IMR-90 (cell line): ENCODE measurements at places on chromosomes 12 and 14. TPM values are rescaled to one million over a fixed set of nuclear protein-coding genes. Genes with fewer than 3 reads are reported as not detected.

- H3K27ac ChIP-seq = no peak overlapping the region
- no peak overlapping the region for H3K4me3 ChIP-seq
- no peaks in the 10 kb centered on the region for H3K4me1 ChIP-seq
- no peaks in the 10 kb centered on the region for H3K36me3 ChIP-seq
- H3K27me3 ChIP-seq = peaks cover 66% of the 10 kb centered on the region
Measured at GRCh38 chr12:54134395-54134794, 54.4 kb downstream of the SMUG1 start.

SPIC gene
- not detected in 2 replicates for total RNA-seq

GRCh38 chr14:105899071-105899641, 372.8 kb downstream of the TMEM121 start:
- H3K27ac ChIP-seq = no peak overlapping the region
- no peaks in the 10 kb centered on the region for H3K4me1 ChIP-seq
- no peak for DNase-seq
- no peak overlapping the region for H3K4me3 ChIP-seq
- H3K36me3 ChIP-seq = no peaks in the 10 kb centered on the region
- no peaks in the 10 kb centered on the region for H3K27me3 ChIP-seq

- H3K27me3 ChIP-seq = no peaks in the 10 kb centered on the region
- no peaks in the 10 kb centered on the region for H3K36me3 ChIP-seq
- H3K27ac ChIP-seq = no peak overlapping the region
- no peak overlapping the region for H3K4me3 ChIP-seq
- H3K4me1 ChIP-seq = peaks cover 5% of the 10 kb centered on the region
Measured at GRCh38 chr12:65570451-65571130, 253.7 kb upstream of the HMGA2 start.

- no peaks in the 10 kb centered on the region for H3K27me3 ChIP-seq
- DNase-seq = peak; percentile 14
- no peak overlapping the region; the same call in 1 of the 2 replicates for H3K27ac ChIP-seq
- peaks cover 26% of the 10 kb centered on the region for H3K36me3 ChIP-seq
Measured at GRCh38 chr12:125111403-125111802, 46.2 kb downstream of the AACS start.

GRCh38 chr14:66398437-66398836, 87.7 kb upstream of the CCDC196 start:
- H3K27ac ChIP-seq = no peak overlapping the region
- DNase-seq = no peak
- no peaks in the 10 kb centered on the region for H3K27me3 ChIP-seq
- no peaks in the 10 kb centered on the region for H3K36me3 ChIP-seq

DNA sequence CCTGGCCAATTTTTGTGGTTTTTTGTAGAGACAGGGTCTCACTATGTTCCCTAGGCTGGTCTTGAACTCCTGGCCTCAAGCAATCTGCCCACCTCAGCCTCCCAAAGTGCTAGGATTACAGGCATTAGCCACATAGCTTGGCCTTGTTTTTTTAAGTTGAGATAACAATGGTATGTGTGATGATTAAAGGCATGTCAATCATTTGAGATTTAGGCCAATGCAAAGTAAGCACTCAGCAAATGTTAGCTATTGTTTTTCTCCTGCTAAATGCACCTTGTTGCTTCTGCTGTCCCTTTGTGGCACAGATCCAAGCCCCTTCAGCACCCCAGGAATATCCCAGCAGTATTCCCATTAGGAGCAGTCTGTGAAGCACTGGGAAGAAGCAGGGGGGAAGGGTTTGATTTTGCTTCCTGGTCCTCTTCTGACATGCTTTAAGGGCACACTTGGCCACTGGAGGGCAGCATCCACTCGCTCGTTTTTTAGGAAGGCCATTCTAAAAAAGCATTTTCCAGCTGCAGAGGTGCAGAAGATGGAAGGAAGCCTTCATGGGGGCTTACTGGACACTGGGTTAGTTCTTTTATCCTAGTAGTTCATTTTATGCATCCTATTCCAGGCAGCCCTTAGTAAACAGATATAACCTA, 70.2 kb upstream of the ZFP36L1 start:
- H3K27ac ChIP-seq = no peak overlapping the region
- H3K4me3 ChIP-seq = no peak overlapping the region
- no peaks in the 10 kb centered on the region for H3K4me1 ChIP-seq

LTB4R gene
- 0.18 and 0.28 TPM in 2 replicates for total RNA-seq

GRCh38 chr14:88386256-88386794, 868 bp downstream of the SPATA7 start:
- no peaks in the 10 kb centered on the region for H3K27me3 ChIP-seq
- no peak for DNase-seq
- peaks cover 1% of the 10 kb centered on the region for H3K36me3 ChIP-seq
- H3K4me1 ChIP-seq = no peaks in the 10 kb centered on the region; the same call in 1 of the 2 replicates

CFAP54 gene
- 0.18 and 0.28 TPM in 2 replicates for total RNA-seq

DNA sequence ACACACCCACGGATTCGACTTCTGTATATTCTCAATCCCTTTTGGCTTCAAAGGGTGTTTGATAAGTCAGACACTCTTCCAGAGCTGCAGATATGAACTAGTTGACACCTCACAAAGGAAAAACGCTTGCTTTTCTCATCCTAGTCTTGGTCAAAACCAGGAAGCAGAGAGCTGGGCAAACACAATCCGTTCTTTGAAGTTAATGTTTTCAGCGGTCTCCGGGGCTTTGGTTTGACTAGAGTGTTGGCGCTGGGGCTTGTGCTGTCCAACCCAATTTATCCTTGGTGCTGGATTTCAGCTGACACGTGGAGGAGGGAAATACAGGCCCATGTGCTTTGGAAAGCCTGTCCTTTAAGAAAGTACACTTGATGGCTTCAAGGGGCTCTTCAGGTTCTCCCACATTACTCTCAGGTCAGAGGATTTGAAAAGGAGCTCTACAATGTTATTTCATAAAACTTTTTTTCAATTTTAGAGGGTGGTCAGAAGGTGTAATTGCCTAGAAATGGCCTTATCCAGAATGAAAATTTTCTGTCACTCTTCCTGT, 985.8 kb downstream of the VRK1 start:
- no peaks in the 10 kb centered on the region for H3K36me3 ChIP-seq
- no peak for DNase-seq
- no peaks in the 10 kb centered on the region for H3K4me1 ChIP-seq
- no peak overlapping the region for H3K4me3 ChIP-seq

RPL10L gene
- total RNA-seq = not detected in 2 replicates

DNA sequence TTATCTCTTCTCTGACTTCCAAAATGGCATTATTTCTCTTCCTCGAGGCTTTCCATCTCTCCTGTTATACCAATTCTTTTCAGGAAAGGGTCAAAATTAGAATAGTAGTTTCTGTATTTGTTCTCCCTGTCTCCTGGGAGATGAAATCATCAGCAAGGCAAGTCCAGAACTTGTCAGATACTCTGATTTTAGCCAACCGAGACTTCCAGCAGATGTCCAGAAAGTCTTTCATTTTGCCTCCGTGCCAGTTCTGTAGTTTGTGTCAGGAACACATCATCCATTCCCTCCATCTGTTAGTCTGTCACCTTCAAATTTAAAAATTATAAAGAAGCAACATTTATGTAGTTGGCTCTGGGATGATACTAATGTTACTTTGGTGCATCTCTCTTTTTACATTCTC, 275.7 kb downstream of the CCDC59 start:
- no peak overlapping the region for H3K4me3 ChIP-seq
- H3K27ac ChIP-seq = no peak overlapping the region

GRCh38 chr14:67018720-67019119, 170.5 kb upstream of the GARIN2 start:
- H3K27me3 ChIP-seq = no peaks in the 10 kb centered on the region
- no peaks in the 10 kb centered on the region for H3K4me1 ChIP-seq
- H3K27ac ChIP-seq = no peak overlapping the region

ANKRD33 gene
- total RNA-seq = under 0.01 TPM in 1 of 2 replicates, not detected in the other

AQP2 gene
- total RNA-seq = not detected in 2 replicates

DHRS4L2 gene
- total RNA-seq = 11.1 and 12.5 TPM in 2 replicates

ADAM21 gene
- 0.28 and 0.36 TPM in 2 replicates for total RNA-seq

SCAF11 gene
- total RNA-seq = 70.4 and 90.3 TPM in 2 replicates

- no peak overlapping the region for H3K4me3 ChIP-seq
- no peaks in the 10 kb centered on the region for H3K27me3 ChIP-seq
- H3K36me3 ChIP-seq = no peaks in the 10 kb centered on the region
- no peak for DNase-seq
- no peaks in the 10 kb centered on the region for H3K4me1 ChIP-seq
Measured at GRCh38 chr14:97900196-97900854, 1103.1 kb downstream of the VRK1 start.
